ENCODE measurements at places on chromosomes 7 and 10.

- no peak for DNase-seq
Measured at GRCh38 chr7:25840209-25840792, 311.7 kb upstream of the NFE2L3 start.

- DNase-seq: no peak
Measured at GRCh38 chr7:91832493-91833045, 47.9 kb downstream of the MTERF1 start.

- DNase-seq: no peak
Measured at GRCh38 chr10:21326594-21327288, 198.7 kb downstream of the SKIDA1 start.

DNA sequence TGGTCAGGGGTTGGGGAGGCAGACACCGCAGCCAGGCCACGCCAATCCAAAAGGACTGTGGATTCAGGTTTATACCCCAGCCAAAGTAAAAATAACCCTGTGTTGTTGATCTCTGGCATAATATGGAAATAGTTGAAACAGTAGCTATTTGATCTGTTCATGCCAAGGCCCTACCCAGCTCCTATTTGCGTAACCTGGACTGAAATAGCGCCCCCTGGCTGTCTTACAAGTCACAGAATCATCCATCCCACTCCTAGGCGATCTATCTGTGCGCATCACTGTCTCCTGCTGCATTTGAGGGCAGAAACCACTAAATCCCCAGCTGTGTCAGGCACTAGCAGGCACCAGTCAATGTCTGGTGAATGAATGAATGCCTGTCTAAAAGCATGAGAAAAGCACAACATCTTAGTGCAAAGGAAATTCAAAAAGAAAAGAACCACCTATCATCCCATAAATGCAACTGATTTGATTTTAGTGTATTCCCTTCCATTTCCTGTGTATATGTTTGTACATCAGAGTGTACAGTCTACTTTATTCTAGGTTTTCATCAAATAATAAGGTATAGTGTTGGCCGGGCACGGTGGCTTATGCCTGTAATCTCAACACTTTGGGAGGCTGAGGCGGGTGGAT lies 160.0 kb downstream of the SLIT1 start:
- DNase-seq: peak; percentile 53

DNA sequence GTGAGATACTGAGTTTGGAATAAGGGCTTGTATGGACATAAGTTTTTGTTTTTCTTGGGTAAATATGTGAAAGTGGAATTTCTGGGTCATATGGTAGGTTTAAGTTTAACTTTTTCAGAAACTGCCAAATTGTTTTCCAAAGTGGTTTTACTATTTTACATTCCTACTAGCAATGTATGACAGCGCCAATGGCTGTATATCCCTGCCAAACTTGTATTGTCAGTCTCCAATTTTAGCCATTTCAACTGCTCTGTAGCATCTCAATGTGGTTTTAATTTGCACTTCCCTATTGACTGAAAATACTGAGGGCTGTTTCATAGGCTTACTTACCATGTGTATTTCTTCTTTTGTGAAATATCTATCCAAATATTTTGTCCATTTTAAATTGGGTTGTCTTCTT lies 90.5 kb upstream of the ZNF32 start:
- no peak for DNase-seq

GRCh38 chr10:591646-592045 lies 97.8 kb downstream of the DIP2C start:
- DNase-seq: no peak

DNA sequence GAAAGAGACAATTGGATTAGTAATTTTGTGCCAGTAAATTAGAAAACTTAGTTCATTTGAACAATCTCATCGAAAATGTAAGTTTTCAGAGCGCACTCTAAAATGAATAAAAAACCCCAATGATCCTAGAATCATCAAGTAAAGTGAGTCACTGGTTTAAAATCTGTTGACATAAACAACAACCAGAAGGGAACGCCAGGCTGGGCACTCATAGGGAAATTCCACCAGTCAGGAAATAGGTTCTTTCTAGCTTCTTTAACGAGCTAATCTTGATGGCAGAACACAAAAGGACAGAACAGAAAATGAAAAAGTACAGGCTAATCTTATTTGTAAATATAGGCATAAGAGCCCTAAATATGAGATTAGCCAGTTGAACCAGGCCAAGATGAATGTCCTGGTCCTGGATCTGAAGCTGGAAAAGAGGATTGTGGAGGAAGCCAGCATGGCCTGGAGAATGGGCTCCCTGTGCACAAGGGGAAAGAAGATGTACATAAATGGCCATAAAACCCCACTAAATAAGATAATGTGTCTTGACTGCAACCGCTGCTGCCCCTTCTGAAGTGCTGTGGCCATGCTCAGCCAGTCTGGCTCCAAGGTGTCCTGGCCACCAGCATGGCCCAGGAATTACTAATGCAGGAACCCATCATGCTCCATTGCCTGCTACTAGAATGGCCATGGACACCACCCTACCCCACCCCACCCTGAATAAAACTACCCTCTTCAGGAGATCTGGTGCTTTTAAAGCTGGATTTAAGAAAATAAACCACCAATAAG lies 114.0 kb downstream of the WDFY4 start:
- no peak for DNase-seq

DNA sequence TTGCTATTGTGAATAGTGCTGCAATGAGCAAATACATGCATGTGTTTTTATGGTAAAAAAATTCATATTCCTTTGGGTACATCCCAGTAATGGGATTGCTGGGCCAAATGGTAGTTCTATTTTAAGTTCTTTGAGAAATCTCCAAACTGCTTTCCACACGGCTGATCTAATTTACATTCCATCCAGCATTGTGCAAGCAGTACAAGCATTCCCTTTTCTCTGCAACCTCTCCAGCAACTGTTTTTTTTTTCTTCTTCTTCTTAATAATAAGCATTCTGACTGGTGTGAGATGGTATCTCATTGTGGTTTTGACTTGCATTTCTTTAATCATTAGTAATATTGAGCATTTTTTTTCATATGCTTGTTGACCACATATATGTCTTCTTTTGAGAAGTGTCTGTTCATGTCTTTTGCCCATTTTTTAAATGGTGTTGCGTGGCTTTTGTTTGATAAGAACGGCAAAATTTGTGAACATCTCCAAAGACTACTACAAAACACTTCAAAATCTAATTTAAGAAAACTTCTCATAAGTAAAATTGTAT lies 136.1 kb upstream of the MYO3A start:
- no peak for DNase-seq

- DNase-seq: no peak
Measured at GRCh38 chr7:99740573-99741440, 5.8 kb upstream of the CYP3A7 start.

DNA sequence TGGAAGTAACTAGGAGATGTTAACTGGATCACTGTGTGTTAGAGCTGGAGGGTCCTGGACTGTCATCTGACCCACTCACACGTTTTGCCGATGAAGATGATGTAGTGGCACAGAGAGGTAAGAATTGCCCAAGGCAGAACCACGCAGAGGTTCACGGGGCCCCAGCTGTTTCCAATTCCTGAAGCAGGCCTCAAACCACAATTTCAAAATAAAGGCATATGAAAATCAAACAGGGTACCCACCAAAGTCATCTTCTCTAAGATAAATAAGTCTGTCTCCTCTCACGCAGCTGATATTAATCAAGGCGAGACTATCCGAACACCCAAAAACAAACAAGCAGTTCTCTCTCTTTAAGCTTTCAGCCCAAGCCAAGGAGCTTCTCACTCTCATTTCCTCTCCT lies 113.3 kb upstream of the JCAD start:
- DNase-seq: no peak

GRCh38 chr10:102834143-102834542 lies 3.1 kb downstream of the CYP17A1 start:
- DNase-seq: no peak

- peak; percentile 40 for DNase-seq
Measured at GRCh38 chr10:89332123-89332633, 4.4 kb downstream of the IFIT3 start.

DNA sequence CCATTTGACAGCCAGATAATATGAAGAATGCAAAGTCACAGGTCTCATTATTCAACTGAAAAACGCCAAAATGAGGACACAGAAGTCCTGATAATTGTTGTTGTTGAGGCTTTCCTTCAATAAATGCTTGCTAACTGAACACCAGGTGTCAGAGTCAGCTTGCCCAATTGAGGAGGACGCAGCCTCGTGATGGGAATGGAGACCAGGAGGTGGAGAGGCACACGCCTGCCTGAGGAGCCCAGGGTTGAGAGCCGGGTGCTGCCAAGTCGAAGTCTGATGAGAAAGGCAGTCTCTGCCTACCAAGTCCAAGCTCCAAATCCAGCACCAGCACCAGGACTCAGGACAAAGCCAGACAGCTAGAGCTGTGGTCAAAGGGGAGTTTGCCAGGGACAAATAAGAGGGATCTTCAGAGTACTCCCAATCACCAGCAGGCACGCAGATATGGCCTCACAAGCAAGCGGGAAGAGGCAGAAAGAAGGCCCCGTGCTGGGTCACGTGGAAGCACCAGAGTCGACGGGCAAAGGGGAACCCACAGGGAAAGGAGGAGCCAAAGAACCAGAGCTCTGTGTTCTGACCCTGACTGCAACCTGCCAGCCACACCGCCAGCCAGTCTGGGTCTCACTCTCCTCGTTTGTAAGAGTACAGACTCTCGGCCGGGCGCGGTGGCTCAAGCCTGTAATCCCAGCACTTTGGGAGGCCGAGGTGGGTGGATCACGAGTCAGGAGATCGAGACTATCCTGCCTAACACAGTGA lies 47.6 kb downstream of the VOPP1 start:
- no peak for DNase-seq

DNA sequence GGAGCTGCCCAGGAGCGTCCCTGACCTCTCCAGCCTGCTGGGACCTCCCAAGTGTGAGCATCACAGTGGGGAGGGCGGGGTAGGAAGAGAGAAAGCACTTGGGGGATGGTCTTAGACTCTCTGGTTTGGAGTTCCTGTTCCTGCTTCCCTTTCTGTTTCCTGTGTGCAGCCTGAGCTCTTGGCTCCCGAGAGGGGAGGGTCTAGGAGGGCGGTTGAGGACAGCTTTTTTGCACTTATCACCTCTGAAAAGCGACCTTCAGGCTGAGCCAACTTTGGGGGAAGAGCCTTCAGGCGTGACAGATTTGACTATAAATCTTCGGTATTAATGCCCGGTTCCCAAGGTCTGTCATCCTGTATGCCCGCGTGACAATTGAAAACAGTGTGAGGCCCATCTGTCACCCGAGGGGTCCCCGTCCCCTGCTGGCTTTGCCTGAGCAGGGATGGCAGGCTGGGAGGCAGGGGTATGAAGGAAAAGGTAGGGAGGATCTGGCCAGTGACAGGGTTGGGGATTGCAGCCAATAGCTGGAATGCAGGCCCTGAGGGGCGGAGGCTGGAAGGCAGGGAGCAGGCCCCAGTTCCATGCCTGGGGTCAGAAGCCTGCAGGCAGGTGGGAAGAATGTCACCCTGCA lies 78.6 kb downstream of the CDH23 start:
- DNase-seq: no peak

- no peak for DNase-seq
Measured at GRCh38 chr7:55065511-55066229, 46.9 kb downstream of the EGFR start.

DNA sequence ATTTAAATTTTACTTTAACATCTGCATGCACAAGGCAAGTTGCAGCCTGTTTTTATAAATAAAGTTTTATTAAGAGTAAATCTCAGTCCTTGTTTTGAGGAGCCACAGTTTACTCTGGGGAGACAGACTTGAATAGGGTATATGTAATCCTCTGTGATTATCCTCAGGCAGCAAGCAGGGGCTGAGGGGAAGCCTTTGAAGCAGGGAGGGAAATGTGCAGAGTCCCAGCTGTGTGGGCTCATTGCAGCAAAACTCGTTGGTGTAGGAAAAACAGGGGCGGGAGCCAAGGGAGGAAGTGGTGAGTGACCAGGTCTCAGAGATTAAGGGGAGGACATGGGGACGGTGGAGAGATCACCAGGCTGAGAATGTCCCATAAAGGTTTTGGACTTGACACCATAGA lies 34.3 kb upstream of the SMC3 start:
- DNase-seq: no peak

DNA sequence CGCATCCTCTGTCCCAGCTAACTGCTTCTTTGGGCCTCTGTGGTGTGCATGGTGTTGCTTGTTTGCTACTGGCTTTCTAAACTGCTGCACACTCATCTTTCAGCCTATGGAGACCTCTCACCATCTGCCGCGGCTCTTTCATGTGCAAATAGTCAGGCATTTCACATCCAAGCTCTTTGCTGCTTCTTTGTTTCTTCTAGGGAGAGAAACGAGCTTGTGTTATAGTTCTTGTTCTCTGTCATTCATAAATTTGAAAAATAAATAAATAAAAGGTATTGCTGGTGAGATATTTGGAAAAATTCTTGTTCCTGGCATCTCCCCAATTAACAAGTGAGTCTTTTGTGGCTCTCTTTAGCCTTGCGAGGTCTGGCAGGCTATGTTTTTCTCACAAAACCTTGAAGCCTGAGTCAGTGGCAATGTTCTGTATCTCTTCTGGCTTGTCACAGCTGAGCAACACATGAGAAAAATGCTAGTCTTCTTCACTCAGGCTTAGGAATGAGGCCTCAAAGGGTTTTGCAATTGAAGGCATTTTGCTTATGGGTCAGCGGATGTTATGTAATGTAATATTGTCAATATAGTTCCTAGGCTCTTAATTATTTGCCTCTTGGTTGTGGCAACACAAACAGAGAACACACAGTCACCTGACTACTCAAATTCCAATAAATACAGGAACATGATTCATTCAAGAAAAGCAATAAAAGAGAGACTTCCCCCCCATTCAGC lies 274.0 kb downstream of the FRMD4A start:
- no peak for DNase-seq

DNA sequence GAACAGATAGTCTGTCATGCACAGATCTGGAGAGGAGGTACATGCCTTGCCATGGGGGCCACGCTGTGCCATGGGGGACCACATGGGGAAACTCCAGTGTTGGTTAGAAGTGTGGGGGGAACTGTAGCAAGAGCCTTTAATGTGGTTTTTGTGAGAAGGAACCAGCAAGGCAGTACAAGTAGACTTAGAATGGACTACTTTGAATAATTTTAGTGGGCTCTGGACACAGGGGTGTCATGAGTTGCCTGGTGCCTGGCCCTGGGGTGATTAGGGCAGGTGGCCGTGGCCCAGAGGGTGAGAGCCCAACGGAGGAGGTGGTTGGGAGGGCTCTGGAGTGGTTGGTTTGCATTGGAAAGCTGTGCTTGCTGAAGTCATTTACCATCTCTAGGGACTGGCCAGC lies 77.2 kb downstream of the CXCL12 start:
- DNase-seq: no peak

GRCh38 chr7:1845536-1846311 lies 175.6 kb downstream of the ELFN1 start:
- no peak for DNase-seq

GRCh38 chr7:84953234-84953633 lies 233.6 kb downstream of the SEMA3D start:
- no peak for DNase-seq

GRCh38 chr7:112866424-112866823 lies 76.2 kb upstream of the TMEM168 start:
- DNase-seq: no peak

- no peak for DNase-seq
Measured at GRCh38 chr7:90629297-90629918, 33.3 kb downstream of the CDK14 start.
